HTR-8/SVneo (cell line): ENCODE measurements at places on chromosomes 1 and 21.

GRCh38 chr1:218299416-218299815 lies 14.3 kb downstream of the RRP15 start:
- DNase-seq: peak; percentile 32

- no peak for DNase-seq
Measured at GRCh38 chr21:26948194-26948593, 18.7 kb downstream of the ADAMTS5 start.

- DNase-seq: no peak
Measured at GRCh38 chr1:13825033-13825432, 125.0 kb downstream of the PRDM2 start.

DNA sequence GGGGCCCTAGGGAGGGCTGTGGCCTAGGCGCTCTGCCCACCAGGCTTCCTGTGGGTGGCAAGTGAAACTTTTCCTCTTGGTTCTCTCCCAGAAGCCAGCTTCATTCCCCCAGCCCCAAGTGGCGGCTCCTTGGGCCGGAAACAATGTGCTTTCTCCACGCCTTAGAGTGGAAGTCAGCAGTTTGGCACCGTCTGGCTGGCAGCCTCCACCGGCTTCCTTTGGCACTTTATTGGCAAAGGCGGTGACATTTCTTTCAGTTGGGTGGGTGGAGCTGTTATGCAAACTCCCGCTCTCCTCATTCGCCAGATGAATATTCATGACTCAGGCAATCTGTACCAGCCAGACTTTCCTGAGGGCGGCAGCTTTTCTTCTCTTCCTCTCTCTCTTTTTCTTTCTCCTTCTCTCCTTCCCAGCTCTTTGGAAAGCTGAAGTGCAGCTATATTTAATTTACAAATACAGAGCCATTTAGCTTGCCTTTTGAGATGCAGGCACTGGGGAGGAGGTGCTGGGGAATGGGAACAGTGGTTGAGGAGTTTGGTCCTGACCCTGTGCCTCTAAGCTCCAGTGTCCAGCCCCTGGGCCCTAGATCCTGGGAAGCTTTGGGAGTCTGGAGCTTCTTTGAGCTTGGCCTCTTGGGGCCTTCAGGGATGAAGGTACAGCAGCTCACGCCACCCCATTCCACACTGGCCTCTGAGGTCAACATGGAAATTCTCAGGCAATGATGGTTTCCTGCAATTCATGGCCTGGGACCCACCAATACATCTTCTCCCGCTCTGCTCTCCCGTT lies 67.8 kb upstream of the POU3F1 start:
- DNase-seq: no peak

DNA sequence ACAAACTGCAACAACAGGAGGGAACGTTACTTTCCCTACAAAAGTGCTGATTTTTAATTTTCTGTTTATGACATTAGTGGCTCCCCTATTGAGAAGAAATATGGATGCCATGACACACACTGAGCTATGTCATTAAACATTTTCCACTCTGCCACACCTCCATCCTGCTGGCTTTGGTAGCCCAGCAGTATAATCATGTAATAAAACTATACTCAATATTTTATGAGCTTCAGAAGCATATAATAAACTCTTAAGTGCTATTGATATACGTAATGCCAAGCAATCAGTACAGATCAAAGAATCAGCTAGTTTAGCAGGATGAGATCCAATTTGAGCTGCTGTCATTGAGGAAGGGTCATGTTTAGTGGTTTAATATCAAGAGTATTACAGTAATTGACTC lies 141.3 kb upstream of the LRRC7 start:
- DNase-seq: no peak

DNA sequence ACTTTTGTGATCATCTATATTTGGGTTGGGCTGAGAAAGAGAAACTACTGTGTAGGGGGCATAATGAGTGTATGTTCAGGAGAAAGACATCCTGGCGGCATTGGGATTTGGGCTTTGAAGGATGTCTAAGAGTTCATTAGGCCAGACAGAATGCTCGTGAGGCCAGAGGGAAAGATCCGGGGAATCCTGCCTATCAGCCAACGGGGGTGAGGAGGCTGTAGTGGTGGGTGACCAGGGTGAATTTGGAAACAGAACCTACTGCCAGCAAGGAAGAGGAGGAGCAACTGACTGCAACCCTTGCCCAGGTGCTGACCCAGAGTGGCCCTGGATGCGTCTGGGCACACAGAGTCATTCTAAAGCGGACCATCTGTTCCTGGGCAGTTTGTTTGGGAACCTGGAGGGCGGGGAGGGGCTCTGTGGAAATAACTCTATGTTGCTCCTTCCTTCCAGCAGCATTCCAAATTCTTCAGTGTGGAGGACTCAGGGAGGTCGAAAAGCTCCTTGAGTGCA lies 56.9 kb upstream of the ECE1 start:
- DNase-seq: no peak

DNA sequence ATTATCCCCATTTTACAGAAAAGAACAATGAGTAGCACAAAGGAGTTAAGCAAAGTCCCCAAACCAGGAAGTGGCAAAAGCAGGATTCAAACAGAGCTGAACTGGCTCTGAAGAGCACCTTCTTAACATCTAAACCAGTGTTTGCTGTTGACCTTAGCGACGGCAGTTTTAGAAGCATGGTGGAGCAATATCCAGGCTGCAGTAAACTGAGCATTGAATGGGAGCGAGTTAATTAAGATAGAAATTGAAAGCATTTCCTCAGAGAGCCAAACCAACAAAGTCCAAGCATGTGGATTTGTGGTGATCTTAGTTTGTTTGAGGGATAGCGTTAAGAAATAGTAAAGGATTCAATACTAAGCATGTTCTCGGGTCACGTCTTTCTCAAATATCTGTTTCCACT lies 13.4 kb upstream of the ZNF281 start:
- DNase-seq: no peak

GRCh38 chr1:193069748-193070385 lies 10.5 kb downstream of the RO60 start:
- DNase-seq: peak; percentile 15

GRCh38 chr1:199843861-199844260 lies 183.6 kb upstream of the NR5A2 start:
- no peak for DNase-seq

GRCh38 chr1:99264201-99265021 lies at the start of gene PLPPR4:
TSS of gene PLPPR4 (plus strand) at chr1:99264492. CDS start at chr1:99264594, 102 bp downstream.
- no peak for DNase-seq

GRCh38 chr1:36816348-36816747 lies 218.0 kb downstream of the GRIK3 start:
- DNase-seq: no peak

- DNase-seq: no peak
Measured at GRCh38 chr1:246907472-246907871, 24.3 kb downstream of the AHCTF1 start.

DNA sequence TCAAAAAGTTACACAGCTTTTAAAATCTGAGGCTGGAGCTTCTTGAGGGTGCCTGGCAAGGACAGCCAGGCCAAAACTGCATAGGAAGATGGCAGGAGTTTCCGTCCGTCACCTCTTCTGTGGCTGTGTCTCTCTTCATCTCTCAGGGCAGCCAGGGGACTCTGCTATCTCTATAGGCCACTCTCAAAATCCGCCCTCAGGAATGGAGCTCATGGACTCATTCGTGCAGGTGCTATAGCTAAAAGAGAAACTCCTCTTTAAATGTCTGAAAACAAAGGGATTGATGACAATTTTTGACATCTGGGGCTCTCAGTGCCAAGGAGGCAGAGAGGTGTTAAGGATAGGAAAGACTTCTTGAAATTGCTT lies 27.2 kb downstream of the OVAAL start:
- DNase-seq: no peak

- peak; percentile 81 for DNase-seq
Measured at GRCh38 chr1:184792450-184792969, 37.9 kb upstream of the EDEM3 start.

DNA sequence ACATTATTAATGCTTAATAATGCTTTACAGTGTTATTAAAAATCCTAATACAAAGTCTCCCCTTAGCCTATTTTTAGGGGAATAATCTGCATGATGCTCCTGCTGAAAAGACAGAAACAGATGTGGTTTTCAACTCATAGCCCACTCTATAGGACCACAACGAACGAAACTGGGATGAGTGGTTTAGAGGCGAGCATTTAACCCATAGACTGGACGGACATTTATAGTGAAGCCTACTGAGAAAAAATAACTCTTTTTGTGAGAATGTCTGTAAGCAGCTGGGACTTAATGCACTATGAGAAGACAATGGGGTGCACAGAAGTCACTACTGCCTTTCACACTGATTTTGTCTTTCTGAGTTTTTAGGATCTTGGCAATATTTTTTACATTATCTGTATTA lies 1599.6 kb upstream of the B3GALT2 start:
- DNase-seq: no peak

GRCh38 chr1:219903353-219903871 lies 24.9 kb downstream of the SLC30A10 start:
- DNase-seq: no peak

- DNase-seq: no peak
Measured at GRCh38 chr1:192573499-192573898, 2.1 kb upstream of the RGS1 start.

GRCh38 chr1:184457500-184457899 lies 70.7 kb downstream of the C1orf21 start:
- no peak for DNase-seq

GRCh38 chr1:8913457-8913856 lies 32.2 kb upstream of the CA6 start:
- DNase-seq: no peak

GRCh38 chr1:15966081-15966955 lies 9.6 kb downstream of the ZBTB17 start:
- DNase-seq: no peak

DNA sequence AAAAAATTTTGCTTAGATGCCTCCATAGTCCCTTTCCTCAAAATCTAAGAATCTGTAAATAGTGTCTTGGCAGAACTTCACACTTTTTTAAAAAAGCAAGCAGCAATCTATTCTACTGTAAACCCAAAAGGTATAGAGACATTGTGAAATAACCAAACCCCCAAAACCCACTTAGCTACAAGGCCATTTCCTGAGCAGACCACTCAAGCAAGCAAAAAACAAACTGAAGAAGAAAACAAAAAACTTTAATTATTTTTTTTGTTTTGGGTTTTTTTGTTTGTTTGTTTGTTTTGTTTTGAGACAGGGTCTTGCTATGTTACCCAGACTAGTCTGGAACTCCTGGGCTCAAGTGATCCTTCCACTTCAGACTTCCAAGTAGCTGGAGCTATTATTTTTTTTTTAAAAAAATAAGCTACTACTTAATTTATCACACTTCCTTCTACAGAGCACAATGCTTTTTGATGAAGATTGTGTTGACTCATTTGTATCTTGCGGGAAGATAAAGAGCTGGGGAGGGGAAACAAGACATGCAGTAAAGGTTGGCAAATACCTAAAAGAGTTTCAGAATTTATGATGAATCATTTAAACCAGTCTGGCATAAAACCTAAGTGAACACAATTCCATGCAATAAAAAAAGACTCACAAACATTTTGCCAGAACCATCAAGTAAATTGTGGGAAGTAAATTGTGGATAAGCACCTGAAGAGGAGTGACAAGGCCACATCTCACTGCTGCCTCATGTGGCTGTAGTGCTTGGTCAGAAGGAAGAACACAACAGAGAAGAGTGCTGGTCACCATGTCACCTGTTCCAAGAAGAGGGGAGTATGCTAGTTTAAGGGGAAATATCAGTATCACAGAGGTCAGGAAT lies 2.7 kb upstream of the PTPN22 start:
- DNase-seq: no peak

- no peak for DNase-seq
Measured at GRCh38 chr21:17738176-17738953, 80.8 kb downstream of the C21orf91 start.

DNA sequence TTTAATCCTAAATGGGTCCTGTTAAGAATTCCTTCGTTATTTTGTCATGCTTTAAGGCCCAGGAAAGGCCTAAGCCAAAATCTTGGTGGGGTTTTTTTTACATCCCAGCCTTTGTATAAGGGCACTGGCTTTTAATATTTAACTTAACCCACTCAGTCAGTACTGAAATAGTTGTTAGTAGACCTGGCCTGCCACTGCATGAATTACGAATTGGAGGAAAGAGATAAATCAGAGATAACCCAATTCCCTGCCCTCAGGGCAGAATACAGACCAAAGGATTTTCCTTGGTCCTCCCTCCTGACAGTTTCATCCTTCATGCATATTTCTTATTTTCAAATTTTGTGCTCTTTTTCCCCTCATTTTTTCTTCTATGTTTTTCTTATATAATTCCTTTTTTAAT lies 193.0 kb downstream of the FASLG start:
- DNase-seq: no peak

GRCh38 chr21:17782051-17782450 lies 37.1 kb downstream of the C21orf91 start:
- no peak for DNase-seq

DNA sequence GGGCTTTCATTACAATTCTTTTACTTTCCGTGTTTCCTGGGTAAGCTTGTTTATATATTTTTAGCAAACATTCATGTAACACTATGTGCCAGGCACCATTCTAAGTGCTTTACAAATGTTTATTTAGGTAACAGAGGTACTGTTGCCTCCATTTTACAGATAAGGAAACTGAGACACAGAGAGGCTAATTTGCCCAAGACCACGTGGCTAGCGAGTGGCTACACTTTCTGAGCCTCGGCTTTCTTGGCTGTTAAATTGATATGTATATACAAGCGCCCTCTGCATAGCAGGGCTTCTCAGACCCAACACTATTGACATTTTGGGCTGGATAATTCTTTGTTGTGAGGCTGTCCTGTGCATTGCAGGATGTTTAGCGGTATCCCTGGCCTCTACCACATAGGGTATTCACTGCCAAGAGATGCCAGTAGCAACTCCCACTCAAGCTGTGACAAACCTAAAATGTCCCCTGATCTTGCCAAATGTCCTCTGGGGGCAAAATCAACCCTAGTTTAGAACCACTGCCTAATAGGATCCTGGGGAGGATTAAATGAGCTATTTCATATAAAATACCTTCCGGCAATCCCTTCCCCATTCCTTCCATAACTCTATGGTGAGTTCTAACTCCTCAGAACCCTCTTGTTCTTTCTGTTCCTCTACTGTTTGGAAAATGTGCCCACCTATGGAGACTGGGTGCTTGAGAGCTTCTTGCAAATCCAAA lies 17.2 kb upstream of the ID3 start:
- DNase-seq: no peak

- peak; percentile 92 for DNase-seq
Measured at GRCh38 chr1:41713557-41714327, 205.0 kb downstream of the HIVEP3 start.

- DNase-seq: no peak
Measured at GRCh38 chr1:206422525-206422924, 47.8 kb upstream of the IKBKE start.

DNA sequence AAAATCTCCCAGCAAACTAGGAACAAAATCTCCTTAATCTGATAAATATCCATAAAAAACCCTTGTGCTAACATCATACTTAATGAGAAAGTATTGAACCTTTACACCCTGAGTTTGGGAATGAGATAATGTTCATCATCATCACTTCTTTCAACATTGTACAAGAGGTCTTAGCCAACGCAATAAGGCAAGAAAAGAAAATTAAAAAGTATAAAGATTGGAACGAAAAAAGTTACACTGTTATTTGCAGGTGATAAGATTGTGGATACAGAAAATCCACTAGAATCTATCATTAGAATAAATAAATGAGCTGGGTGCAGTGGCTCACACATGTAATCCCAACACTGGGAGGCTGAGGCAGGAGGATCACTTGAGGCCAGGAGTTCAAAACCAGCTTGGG lies 76.7 kb downstream of the UBR4 start:
- DNase-seq: no peak
